T-cell (primary cell): ENCODE measurements at places on chromosomes 6 and 20.

DNA sequence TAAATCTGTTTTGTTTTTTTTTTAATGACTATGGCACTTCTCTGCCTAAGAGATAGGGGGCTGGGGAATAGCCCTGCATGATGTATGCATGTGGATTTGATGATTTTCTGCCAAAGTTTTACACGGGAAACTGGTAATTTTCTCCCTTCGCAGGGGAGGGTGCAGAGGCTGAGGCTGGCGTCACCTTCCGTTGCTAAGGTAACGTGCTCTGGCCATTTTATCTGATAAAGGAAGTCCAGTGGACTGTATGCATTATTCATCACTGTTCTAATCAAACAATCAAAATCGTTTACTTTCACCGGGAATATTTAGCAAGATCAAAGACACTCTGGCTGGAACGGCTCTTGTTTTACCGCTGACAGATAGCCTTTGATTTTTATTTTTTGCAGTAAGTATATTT, 789 bp downstream of the PHACTR1 start:
- DNase-seq: no peak
- no peaks in the 10 kb centered on the region for H3K36me3 ChIP-seq
- H3K27ac ChIP-seq: no peak overlapping the region
- no peak overlapping the region for H3K4me3 ChIP-seq

- no peak overlapping the region for H3K27ac ChIP-seq
- H3K4me3 ChIP-seq: no peak overlapping the region
- H3K27me3 ChIP-seq: no peaks in the 10 kb centered on the region
- no peak for DNase-seq
Measured at GRCh38 chr6:99014061-99014460, 66.3 kb upstream of the FBXL4 start.

DNA sequence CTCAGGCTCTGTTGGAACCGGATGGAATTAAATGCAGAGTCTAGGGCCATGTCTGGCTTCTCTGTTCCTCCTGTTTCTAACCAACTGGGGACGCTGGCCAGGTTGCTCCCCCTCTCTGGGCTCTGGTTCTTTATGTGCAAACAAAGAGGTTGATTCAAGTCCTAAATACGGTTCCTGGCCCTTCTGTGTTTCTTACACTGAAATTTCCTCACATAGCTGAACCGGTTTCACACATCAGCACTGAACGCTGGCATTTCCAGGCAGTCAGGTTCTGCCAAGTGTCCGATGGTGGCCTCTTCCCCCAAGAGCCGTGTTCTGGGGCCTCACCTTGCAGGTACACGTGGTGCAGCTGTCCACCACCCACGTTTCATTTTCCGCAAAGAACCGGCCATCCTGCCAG, 13.5 kb downstream of the THBS2 start:
- H3K27me3 ChIP-seq: peaks cover 17% of the 10 kb centered on the region
- no peak overlapping the region for H3K4me3 ChIP-seq
- no peaks in the 10 kb centered on the region for H3K36me3 ChIP-seq
- H3K4me1 ChIP-seq: no peaks in the 10 kb centered on the region

GRCh38 chr6:73180076-73180738, 45.1 kb downstream of the KHDC1L start:
- no peak overlapping the region for H3K4me3 ChIP-seq
- H3K4me1 ChIP-seq: no peaks in the 10 kb centered on the region
- H3K36me3 ChIP-seq: no peaks in the 10 kb centered on the region

- H3K36me3 ChIP-seq: no peaks in the 10 kb centered on the region
- peaks cover 3% of the 10 kb centered on the region for H3K4me1 ChIP-seq
- no peak overlapping the region for H3K27ac ChIP-seq
- DNase-seq: no peak
- H3K4me3 ChIP-seq: no peak overlapping the region
- no peaks in the 10 kb centered on the region for H3K27me3 ChIP-seq
Measured at GRCh38 chr6:20180935-20181334, 31.3 kb downstream of the MBOAT1 start.

DNA sequence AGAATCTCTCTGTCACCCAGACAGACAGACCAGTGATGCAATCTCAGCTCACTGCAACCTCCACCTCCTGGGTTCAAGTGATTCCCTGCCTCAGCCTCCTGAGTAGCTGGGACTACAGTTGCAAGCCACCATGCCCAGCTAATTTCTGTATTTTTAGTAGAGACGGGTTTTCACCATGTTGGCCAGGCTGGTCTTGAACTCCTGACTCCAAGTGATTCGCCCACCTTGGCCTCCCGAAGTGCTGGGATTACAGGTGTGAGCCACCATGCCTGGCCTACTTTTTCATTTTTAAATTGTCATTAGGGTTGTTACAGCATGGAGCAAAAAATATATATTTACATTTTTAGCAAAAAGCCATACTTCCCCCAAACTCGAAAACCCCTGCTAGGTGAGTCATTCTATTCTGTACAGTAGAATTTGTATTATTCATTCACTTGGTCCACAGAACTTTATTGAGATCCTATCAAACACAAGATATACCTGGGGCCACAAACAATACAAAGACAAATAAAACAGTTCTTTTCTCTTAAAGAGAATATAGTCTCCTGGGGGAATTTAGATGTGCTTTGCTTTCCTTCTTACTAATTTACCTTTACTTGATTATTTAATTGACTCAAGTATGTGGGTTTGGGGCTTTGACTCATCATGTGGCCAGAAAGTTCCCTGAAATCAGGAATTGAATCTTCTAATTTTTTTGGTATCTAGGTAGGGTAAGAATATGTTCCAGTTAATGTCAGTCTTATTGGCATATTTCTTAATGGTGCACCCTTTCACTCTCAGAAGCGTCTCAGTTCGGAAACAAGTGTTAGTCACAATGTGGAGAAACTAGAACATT, 16.6 kb upstream of the CCND3 start:
- H3K27me3 ChIP-seq: no peaks in the 10 kb centered on the region
- peaks cover 4% of the 10 kb centered on the region for H3K36me3 ChIP-seq
- H3K27ac ChIP-seq: no peak overlapping the region
- H3K4me3 ChIP-seq: no peak overlapping the region
- H3K4me1 ChIP-seq: peaks cover 7% of the 10 kb centered on the region

DNA sequence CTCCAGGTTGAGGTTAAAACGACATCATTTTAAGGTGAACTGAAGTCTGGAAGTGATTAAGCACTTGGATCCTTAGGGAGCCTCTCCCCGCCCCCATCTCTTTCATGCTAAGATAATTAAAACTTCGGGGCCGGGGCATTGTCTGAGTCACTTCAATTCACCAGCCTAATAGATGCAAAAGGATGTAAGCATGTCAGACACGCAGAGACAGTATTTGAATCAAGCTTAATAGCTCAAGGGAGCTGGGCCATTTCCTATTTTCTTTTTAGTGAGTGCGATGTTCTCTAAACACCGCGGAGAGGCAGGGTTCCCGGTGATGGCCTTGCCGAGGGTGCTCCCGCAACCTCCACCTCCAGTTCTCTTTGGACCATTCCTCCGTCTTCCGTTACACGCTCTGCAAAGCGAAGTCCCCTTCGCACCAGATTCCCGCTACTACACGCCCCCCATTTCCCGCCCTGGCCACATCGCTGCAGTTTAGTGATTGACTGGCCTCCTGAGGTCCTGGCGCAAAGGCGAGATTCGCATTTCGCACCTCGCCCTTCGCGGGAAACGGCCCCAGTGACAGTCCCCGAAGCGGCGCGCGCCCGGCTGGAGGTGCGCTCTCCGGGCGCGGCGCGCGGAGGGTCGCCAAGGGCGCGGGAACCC, 516 bp upstream of the IRF4 start:
- H3K27me3 ChIP-seq: peaks cover 39% of the 10 kb centered on the region
- DNase-seq: no peak
- H3K4me3 ChIP-seq: peak overlapping the region; percentile 90
- no peak overlapping the region for H3K27ac ChIP-seq

DNA sequence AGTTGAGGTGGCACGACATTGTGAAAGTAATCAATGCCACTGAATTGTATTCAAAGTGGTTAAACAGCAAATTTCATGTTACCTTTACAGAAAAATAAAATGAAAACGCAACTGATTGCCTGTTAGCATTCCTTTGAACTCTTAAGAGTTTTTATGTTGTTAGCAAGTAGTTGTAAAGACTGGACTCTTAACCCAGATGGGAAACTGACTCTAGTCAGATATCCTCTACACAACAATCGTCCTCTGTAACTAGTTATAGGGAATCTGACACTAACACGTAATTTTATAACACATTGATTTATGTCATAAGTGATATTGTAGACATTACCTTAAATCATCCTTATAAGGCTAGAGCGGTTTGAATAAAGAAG, 3.0 kb upstream of the FBXO9 start:
- H3K4me1 ChIP-seq: peaks cover 54% of the 10 kb centered on the region
- H3K4me3 ChIP-seq: peak overlapping the region; percentile 76
- DNase-seq: no peak
- no peaks in the 10 kb centered on the region for H3K27me3 ChIP-seq
- no peaks in the 10 kb centered on the region for H3K36me3 ChIP-seq
- H3K27ac ChIP-seq: peak overlapping the region; percentile 56

- no peak overlapping the region for H3K4me3 ChIP-seq
- no peak for DNase-seq
- H3K27me3 ChIP-seq: no peaks in the 10 kb centered on the region
Measured at GRCh38 chr20:7272512-7272911, 505.0 kb downstream of the BMP2 start.

GRCh38 chr6:24492475-24492874, 2.3 kb upstream of the ALDH5A1 start:
- H3K36me3 ChIP-seq: no peaks in the 10 kb centered on the region
- no peak for DNase-seq
- H3K27ac ChIP-seq: no peak overlapping the region
- peaks cover 12% of the 10 kb centered on the region for H3K4me1 ChIP-seq
- H3K4me3 ChIP-seq: no peak overlapping the region

- peaks cover 2% of the 10 kb centered on the region for H3K4me1 ChIP-seq
- H3K36me3 ChIP-seq: no peaks in the 10 kb centered on the region
- DNase-seq: no peak
- H3K27ac ChIP-seq: no peak overlapping the region
- no peaks in the 10 kb centered on the region for H3K27me3 ChIP-seq
- H3K4me3 ChIP-seq: no peak overlapping the region
Measured at GRCh38 chr6:150689900-150690590, 90.4 kb downstream of the PLEKHG1 start.

DNA sequence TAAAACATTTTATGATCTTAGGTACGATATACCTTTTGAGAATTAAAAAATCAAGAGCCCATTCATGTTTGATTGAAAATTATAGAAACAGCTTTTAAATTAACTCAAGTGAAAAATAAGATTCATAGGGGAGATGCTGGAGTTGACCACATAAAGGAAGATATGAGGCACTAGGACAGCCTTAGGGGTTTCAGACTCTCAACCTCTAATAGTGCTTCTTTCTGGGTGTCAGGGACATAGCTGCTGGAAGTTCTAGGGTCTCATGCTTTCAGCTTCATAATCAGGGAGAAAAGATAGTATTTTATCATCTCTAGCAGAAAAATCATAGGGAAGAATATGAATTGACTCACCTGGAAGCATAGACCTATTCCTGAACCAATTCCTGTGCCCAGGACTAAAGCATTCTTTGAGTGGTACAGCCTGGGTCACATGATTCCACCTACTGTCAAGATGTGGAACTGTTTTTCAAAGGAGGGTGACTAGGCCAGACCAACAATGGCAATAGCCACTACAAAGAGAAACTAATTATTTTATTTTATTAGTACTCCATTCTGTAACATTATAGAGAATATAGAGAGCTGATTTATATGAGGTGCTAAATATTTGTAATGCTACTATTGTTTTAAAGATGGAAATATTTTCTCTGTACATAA, 27.8 kb upstream of the CENPW start:
- no peak overlapping the region for H3K27ac ChIP-seq
- no peaks in the 10 kb centered on the region for H3K36me3 ChIP-seq

DNA sequence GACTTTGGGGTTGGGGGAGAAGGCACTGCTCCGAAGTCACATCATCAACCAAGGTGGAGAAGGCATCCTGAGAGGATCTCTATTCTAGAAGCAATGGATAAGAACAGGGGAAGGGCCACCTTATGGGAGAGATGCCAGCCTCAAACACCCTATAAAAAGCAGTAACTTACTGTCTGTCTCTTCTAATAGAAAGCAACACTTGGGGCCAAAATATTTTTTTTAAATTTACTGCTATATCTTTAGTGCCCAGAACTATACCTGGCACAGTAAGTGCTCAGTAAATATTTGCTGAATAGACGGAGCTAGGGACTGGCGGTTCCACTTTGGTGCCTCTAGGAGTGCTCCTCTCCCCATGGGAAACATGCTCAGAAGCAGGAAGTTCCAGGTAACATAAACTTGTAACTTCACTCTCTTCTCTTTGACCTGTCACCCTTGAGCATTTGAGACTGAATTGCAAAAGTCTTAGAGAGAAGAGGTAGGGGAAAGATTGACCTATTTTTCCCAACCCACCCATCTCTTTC, 807 bp upstream of the OTOR start:
- DNase-seq: no peak
- H3K27ac ChIP-seq: no peak overlapping the region
- H3K4me3 ChIP-seq: no peak overlapping the region
- H3K36me3 ChIP-seq: no peaks in the 10 kb centered on the region
- H3K27me3 ChIP-seq: no peaks in the 10 kb centered on the region

DNA sequence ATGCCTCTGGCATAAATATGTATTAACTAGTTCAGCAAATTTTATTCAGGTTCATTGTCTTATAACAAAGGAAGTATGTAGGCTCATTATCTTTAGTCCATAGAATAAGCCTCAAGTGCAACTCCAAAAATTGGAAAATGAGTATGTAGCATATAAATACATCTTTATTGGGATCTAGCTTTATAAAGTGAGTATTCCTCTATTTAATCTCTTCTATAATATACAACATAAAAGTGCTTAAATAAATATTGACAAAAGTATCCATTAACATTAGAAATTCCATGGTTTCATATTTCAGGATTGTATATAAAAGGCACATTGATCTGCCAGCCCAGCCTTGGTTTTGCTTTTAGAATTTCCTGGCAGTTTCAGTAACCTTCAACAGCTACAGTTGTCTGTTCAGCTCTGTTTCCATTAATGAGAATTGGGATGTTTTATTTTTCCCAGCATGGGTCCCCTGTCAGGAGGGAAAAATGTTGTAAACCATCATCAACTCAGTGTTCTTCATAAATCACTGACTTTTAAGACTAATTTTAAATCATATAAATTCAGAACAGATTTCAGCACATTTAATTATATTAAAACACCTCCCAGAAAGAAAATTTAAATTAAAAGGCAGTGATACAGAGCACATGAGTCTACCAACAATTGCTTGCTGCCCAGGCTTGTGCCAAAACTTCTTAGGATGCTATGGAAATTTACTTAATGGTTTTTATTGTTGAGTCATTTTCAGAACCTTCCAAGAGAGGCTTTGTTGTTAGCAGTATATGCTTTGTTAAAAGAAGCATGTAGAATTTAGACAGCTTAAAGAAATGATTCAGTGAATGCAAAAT, 119.7 kb downstream of the ADGRG6 start:
- no peak overlapping the region for H3K27ac ChIP-seq
- H3K27me3 ChIP-seq: no peaks in the 10 kb centered on the region
- no peaks in the 10 kb centered on the region for H3K36me3 ChIP-seq
- H3K4me1 ChIP-seq: no peaks in the 10 kb centered on the region

- no peaks in the 10 kb centered on the region for H3K27me3 ChIP-seq
- peaks cover 6% of the 10 kb centered on the region for H3K4me1 ChIP-seq
- DNase-seq: no peak
- no peak overlapping the region for H3K27ac ChIP-seq
Measured at GRCh38 chr6:37865504-37865903, 46.0 kb downstream of the ZFAND3 start.
